AG04449 (cell line): ENCODE measurements at places on chromosomes 3 and 15.

DNA sequence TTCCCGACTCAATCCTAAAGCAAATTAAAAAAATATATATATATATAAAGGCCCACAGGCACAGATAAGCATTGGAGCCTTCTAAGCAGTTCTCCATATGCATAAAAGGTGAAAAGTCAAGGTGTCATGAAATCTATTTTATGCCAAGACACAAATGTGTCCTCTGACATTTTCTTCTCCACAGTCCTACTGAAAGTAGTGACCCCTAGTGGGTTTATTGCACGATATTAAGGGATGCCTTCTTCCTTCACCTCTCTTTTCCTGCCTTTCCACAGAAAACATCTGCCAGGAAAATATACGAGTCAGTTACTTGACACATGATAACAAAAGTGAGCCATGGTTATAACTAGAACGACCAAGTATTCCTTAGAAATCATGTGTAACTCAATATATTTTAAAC, 303.2 kb downstream of the TIGIT start:
- DNase-seq = no peak

DNA sequence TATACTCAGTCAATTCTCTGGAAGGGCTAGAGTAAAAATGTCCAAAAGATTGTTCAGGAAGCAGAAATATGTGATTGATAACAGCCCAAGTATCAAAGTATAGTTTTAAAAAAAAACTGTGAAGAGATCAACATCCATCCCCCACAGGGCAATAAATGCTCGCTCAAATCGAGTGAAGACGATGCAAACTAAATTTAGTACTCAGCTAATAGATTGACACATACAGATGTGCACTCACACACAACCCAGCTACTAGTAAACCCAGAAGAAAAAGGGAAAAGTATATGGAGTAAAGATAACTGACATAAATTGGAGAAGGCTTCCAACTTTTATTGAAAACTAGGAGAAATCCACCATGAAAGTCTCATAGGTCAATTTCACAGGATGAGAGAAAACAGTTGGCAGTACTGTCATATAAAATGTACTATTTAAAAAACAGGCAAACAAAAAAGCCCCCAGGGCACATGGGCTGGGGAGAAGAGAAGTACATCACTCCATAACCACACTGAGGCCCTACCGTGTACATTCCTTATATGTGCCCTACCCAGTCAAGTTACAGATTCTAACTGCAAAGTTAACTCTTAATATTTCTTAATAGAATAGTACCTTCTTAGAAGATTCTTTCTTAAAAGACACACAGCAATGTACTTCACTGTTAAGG, 125.7 kb downstream of the TBL1XR1 start:
- no peak for DNase-seq

DNA sequence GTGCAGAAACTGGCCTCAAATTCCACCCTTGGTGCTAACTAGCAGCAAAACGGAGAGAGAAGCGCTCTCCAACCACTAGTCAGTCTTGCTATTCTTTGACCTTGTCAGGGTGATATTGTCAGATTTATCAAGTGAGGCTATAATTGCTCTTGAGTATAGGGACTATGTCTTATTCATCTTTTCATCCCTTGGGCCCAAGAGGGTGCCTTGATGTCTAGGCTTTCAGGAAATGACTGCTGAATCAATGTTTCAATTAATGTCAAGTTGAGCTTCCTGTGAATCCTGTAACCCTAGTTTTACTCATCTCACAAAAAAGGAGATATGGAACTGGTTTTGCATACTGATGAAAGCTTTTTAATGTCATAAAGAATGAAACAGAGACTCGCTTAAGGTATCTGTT, 701.3 kb downstream of the EDEM1 start:
- DNase-seq = no peak

DNA sequence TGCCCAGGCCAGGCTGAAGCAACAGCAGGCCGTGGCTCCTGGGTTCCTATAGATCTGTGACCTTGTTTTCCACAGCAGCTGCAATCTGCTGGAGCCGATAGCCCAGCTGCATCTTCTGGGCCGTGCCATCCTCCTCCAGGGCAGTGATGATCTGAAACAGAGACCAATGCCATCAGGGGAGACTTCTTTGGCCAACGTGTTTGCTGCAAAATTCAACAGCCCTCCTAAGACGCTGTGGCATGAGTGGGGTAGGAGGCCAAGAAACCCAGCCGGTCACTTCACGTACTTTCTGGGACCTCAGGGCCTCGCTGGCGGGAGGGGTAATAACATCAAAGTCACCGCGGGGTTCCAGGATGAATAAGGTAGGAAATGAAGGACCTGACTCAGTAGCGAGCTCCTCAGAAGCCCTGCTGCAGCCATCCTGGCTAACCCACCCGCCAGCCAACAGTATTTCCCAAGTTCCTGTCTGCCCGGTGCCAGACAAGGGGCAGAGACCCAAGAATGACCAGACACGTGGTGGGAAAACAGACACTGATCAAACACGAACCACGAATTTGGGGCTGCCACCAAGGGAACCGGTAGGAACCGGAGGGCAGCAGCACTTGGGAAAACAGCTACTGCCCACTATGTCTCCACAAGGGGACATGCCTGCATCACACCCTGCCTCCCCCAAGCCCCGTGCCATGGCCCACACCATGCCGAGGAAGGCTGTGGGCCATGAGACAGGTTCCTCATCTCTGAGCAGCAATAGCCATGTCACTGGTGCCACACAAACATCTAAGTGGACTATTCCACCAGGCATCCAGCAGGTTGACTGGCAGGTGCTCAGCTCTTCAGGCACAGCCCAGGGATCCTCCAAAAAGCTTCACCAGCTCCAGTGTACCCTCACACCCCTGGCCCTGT, 25.2 kb downstream of the PLXNB1 start:
- no peak for DNase-seq

GRCh38 chr3:139655909-139656595, 21.7 kb downstream of the NMNAT3 start:
- DNase-seq = no peak

- no peak for DNase-seq
Observed at GRCh38 chr3:39220407-39221140, 28.2 kb upstream of the XIRP1 start.

DNA sequence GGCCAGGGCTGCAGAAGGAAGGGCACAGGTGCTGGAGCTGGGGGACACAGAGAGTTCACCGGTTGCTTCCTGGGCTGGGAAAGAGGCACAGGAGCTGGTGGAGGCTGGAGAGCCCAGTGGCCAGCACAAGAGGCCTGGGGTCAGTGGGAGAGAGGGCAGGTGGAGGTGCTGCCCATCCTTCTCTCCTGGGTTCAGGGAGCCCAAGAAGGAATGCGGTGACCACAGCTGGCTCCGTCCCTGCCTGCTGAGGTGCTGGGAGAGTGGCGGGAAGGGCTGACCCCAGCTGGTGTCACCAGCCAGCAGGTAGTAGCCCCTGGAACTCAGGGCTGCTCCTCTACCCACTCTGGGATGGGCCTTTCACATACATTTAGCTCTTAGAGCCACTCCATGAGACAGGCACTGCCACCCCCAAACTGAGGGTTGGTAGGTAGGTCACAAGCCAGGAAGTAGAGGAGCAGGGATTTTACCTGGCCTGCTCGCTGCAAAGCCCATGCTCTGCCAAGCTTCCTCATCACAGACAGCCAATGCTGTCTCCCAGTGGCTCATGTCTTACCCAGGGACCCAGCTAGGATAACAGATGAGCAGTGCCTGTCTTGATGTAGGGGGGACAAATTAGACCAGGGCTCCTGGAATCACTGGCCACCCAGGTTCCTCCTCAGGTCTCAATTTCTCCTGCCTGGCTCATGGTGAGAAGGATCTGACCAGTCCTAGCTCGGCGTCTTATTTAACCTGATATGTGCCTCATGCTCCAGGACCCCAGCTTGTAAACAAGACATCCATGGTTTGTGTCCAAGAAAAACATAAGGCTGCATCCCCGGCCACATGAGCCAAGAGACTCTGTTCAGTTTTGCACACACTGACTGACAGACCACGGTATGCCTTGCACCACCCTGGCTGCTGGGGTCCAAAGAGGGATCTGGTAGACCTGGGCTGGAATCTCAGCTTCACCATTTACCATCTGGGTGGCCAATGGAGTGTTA, 119.2 kb downstream of the CORO2B start:
- DNase-seq = no peak

DNA sequence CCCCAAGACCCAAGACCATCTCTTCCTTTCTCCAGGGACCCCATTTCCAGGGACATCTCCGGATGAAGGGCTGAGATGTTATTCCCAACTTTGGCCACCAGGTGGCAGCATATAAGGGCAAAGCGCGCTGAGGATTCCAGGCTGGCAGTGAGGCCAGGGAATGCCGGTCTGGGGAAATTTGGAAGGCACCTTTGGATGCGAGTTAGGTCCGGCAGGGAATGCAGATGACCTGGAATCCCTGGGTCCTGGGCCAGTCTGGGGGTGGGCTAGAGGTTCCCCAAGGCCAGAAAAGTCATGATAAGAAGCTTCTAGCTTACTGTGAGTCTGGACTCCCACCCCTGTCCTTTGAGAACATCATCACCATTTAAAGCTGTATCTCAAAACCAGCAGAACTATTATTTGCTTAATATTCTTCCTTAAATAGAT, 1.6 kb upstream of the CHST13 start:
- DNase-seq = no peak

DNA sequence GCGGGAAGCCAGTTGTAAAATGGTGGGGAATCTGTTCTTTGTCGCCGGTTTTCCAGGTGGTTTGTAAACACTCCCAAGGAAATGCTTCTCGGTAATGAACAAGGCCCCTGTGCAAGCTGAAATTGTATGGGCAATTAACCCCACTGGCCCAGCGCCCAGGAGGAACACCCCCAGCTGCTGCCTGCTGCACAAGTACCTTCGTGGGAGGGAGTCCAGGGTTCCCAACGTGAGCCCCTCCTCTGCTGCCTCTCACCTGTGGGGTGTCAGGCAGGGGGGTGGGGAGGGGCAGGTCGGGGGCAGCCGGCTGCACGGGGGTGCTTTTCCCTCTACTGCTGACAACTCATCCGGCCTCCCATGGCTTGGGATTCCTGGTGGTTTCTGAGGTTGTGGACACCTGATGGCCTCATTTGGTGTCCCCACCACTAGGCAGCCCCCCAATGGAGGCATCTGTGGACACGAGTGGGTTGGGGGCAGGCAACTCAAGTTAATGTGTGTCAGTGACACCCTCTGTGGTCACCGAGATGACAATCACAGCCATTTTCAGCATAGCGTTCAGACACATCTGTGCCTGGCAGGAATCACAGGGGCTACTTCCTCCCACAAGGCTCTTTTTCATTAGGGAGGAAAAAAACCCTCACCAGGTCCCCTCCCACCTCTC, 35.6 kb upstream of the PRR23E start:
- DNase-seq = no peak

- DNase-seq = no peak
Observed at GRCh38 chr3:129410971-129411370, 17.5 kb downstream of the EFCAB12 start.

GRCh38 chr3:150635526-150635925, 32.4 kb downstream of the SELENOT start:
- no peak for DNase-seq

- no peak for DNase-seq
Observed at GRCh38 chr15:33754242-33754641, 214.1 kb upstream of the CHRM5 start.

DNA sequence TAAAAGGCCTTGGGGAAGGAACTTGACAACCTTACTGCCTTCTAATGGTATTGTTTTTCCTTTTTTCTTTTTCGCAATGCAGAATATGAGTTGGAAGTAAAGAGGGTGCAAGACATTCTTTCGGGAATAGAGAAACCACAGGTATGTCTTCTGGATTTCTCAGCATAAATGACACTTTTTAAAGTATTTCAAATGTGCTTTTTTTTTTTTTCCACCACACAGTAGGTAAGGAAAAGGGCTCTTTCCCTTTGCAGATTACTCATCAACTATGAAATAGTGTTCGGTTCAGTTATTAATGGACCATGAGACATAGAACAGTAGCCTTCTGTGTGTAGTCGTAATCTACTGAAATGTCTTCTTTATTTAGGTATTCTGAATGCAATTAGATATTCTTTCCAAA, 162.4 kb downstream of the GHSR start:
- DNase-seq = peak; percentile 31

DNA sequence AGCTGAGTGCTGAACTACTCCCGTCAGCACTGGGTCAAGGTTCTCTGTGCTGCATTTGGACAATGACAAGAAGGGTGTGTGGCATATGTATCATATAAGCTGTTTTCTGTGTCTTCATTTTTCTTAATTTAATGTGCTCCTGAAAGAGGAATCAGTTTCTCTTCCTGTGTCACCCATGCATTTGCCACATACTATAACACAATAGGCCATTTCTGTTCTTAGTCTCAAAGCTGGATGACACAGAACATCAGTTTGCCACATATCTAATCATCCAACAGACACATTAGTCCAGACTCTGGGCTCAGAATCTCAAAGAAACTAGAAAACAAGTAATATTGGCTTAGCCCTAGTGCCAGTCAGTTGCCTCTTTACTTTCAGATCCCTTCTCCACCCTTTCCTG, 34.1 kb downstream of the CEP19 start:
- no peak for DNase-seq

GRCh38 chr3:122421836-122422235, 6.0 kb upstream of the WDR5B start:
- no peak for DNase-seq

- DNase-seq = no peak
Observed at GRCh38 chr3:193052354-193053045, 134.8 kb upstream of the MB21D2 start.

DNA sequence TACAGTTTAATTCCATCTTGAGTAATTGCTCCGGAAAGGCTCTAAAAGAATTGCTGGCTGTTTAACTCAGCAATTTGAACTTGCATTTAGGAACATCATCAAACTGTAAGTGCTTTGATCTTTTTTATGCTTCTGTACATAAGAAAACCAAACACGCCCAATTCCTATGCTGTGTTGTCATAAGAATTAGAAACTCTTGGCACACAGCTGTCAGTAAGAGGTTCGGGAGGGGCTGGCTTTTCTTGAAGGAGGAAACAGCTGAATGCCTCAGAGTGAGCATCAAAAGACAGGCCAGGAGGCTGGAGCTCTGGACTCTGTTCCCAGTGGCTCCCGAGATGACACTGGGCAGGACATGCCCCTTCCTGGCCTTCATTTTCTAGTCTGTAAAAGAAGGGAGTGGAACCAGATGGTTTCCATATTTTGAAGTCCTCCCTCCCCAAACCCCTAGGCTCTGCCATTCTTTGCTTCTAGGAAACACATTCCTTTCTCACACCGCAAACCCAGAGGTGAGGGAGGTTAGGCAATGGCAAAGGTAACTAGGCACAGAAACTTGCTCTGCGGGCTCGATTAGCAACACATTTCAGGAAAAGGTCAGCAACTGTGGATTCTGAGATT, 73.7 kb upstream of the DLG1 start:
- DNase-seq = peak; percentile 79

GRCh38 chr3:119562307-119562961, 3.0 kb upstream of the CD80 start:
- no peak for DNase-seq

GRCh38 chr15:55683376-55683775, 59.6 kb downstream of the PRTG start:
- no peak for DNase-seq
